ENCODE measurements at places on chromosomes 2 and 18. TPM values are rescaled to one million over a fixed set of nuclear protein-coding genes. Genes with fewer than 3 reads are reported as not detected.
A peak's percentile ranks its signal among the peaks of the same experiment; 100 is the strongest.

GRCh38 chr2:38528008-38528442 lies 74.7 kb downstream of the HNRNPLL start:
- no peaks in the 10 kb centered on the region for H3K36me3 ChIP-seq
- peak overlapping the region; percentile 69 for H3K4me3 ChIP-seq
- no peaks in the 10 kb centered on the region for H3K27me3 ChIP-seq
- H3K4me1 ChIP-seq = peaks cover 2% of the 10 kb centered on the region

GRCh38 chr2:16640001-16640700 lies 25.5 kb downstream of the CYRIA start:
- no peak overlapping the region for H3K4me3 ChIP-seq
- no peaks in the 10 kb centered on the region for H3K36me3 ChIP-seq
- H3K27me3 ChIP-seq = no peaks in the 10 kb centered on the region
- H3K4me1 ChIP-seq = no peaks in the 10 kb centered on the region
- H3K27ac ChIP-seq = no peak overlapping the region

GRCh38 chr2:65256054-65256453 lies 28.4 kb downstream of the ACTR2 start:
- H3K4me3 ChIP-seq = no peak overlapping the region
- no peaks in the 10 kb centered on the region for H3K4me1 ChIP-seq
- no peak overlapping the region for H3K27ac ChIP-seq
- no peaks in the 10 kb centered on the region for H3K36me3 ChIP-seq
- H3K27me3 ChIP-seq = no peaks in the 10 kb centered on the region

GRCh38 chr2:172842511-172843265 lies 107.0 kb downstream of the RAPGEF4 start:
- H3K4me3 ChIP-seq = no peak overlapping the region
- no peaks in the 10 kb centered on the region for H3K36me3 ChIP-seq
- DNase-seq = no peak
- no peak overlapping the region for H3K27ac ChIP-seq
- H3K4me1 ChIP-seq = no peaks in the 10 kb centered on the region

The B4GALT6 gene
- 8.4 TPM for total RNA-seq

The VAPA gene
- total RNA-seq = 176 TPM

GRCh38 chr2:26892922-26893524 lies 45.1 kb downstream of the DPYSL5 start:
- H3K36me3 ChIP-seq = no peaks in the 10 kb centered on the region
- no peak for DNase-seq
- H3K27me3 ChIP-seq = no peaks in the 10 kb centered on the region
- H3K4me1 ChIP-seq = no peaks in the 10 kb centered on the region

- H3K27ac ChIP-seq = no peak overlapping the region
- no peaks in the 10 kb centered on the region for H3K27me3 ChIP-seq
- H3K4me3 ChIP-seq = no peak overlapping the region
- peaks cover 2% of the 10 kb centered on the region for H3K36me3 ChIP-seq
- no peak for DNase-seq
Measured at GRCh38 chr2:36554531-36554930, 43.4 kb downstream of the FEZ2 start.

The TLX2 gene
- total RNA-seq = not detected

The LAMA1 gene
- 3.1 TPM for total RNA-seq

The PDIA6 gene
- total RNA-seq = 118 TPM

The GRP gene
- total RNA-seq = not detected

DNA sequence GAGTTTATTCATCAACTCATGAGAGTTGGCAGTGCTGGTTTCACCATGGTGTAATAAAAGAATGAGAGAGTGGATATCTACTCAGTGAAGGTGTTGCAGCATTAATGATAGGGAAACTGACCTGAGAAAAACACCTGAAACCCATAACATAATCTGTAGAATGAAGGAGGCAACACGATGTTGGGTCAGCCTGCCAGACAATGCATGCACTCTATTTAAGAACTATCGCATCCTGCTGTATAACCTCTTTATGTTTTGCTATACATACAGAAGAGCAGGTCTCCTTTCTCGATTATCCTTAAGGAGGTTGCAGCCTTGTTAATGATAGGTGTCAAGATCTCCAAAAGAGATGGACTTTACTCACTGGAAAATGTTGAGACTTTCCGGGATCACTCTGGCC lies 65.9 kb downstream of the IKZF2 start:
- H3K27ac ChIP-seq = no peak overlapping the region
- no peaks in the 10 kb centered on the region for H3K36me3 ChIP-seq
- peaks cover 9% of the 10 kb centered on the region for H3K4me1 ChIP-seq
- DNase-seq = no peak
- H3K27me3 ChIP-seq = no peaks in the 10 kb centered on the region

The GBX2 gene
- not detected for total RNA-seq

The ANKRD39 gene
- total RNA-seq = 10.0 TPM

All from aorta (tissue), 5 donors.